ENCODE measurements at places on chromosomes 11 and 22.
A peak's percentile ranks its signal among the peaks of the same experiment; 100 is the strongest.

- no peak for DNase-seq
These were observed 570.3 kb downstream of the OPCML start for GRCh38 chr11:132962041-132962440.

- DNase-seq: no peak
These were observed 32.8 kb upstream of the CTTN start for GRCh38 chr11:70365544-70365927.

GRCh38 chr22:25153961-25154666 lies 45.5 kb upstream of the CRYBB3 start:
- DNase-seq: peak; percentile 42

- no peak for DNase-seq
These were observed 526 bp downstream of the TPST2 start for GRCh38 chr22:26589367-26589844.

GRCh38 chr11:104918113-104918824 lies 20.0 kb upstream of the CASP12 start:
- DNase-seq: peak; percentile 67

DNA sequence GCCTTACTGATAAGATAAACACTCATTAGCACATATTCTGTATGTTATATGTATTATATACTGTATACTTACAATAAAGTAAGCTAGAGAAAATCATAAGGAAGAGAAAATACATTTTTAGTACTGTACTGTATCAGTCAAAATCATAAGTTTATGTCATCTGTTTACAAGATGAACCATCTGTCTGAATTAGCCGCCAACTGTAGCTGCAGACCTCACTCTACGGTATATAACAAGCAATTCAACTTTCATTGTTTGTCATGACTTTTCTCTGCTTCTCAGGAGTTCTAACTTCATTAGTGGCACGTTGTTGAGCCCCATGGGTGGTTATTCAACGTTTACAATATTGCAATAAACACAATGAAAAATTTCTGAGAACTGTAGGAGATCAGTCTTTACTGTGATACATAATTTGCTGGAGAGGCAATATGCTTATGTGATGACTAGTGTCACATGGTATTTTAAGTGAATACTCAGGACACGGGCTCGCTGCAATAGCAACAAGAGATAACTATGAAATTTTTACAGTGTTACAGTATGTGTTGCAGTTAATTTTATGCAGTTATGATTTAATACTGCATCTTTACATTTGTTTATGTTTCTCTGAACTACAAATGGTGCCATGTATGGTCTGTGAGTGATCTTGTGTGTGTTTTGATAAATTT lies 132.2 kb upstream of the CTSC start:
- no peak for DNase-seq

- no peak for DNase-seq
These were observed 388.3 kb downstream of the TENM4 start for GRCh38 chr11:79052544-79052943.

- DNase-seq: no peak
These were observed at the start of gene KIRREL3 for GRCh38 chr11:127000291-127000968. TSS of gene KIRREL3 (minus strand) at chr11:127000770.

DNA sequence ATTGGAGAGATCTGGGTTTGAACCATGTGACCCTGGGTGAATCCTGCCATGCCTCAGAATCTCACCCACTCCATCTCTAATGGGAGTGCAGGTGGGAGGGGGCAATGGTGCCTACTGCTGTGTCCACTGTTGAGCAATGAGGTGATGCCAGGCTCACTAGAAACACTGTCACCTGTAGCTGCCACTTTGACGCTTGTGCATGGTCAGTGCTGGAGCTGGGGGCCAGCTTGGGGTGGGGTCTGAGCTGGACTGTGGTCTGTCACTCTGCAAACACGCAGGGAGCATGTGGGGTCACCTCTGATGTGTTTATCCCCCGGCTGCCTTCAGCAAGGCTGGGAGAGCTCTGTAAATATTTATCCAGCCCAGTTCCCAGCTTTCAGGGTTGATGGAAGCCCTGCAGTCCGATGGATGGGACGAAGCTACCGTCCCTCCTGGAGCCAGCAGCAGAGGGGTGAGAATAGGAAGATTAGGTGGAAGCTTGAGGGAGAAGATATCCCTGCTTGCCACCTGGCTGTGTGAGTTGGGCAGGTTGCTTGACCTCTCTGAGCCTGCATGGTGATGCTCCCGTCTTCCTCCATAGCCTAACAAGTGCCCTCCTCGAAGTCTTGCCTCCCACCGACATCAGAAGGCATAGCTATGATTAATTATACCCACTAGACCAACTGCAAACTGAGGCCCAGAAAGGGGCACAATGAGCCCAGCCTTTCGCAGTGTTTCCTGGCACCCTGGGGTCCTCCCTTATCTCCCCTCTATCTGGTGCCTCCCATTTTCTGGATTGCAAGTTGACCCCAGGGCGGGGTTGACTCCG lies 1.7 kb downstream of the MMP11 start:
- no peak for DNase-seq

DNA sequence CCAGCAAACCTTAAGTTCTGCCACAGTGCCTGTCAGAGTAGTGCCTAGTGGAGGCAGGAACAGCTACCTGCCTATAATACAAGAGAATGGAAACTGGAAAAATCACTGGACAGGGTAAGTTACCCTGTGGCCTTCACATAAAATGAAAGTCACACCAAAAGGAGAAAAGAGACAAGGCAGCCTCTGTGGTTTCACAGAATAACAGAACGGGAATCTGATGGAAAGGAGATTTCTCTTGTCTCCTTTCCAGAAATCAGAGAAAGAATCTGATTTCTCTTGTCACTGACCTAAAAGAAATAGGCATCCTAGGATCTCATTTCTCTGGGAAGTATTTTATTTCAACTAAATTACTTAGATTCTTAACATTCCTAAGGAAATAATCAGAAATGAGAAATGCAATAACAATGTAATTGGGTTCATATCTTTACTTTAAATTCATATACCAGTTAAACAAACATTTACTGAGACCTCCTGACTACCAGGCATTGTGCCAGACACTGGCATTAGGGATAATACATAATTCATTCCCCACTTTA lies 41.6 kb downstream of the PRCP start:
- peak; percentile 81 for DNase-seq

GRCh38 chr22:32761251-32761903 lies 40.1 kb upstream of the TIMP3 start:
- DNase-seq: no peak

All from retinal pigment epithelial cell (primary cell).